ENCODE measurements at places on chromosomes 7 and 10.

- DNase-seq, result no peak
These were observed 32.8 kb downstream of the TSPAN14 start for GRCh38 chr10:80486785-80487420.

- DNase-seq, result no peak
These were observed 991 bp downstream of the ANKRD61 start for GRCh38 chr7:6032167-6032566.

- no peak for DNase-seq
These were observed 194.6 kb upstream of the NRG3 start for GRCh38 chr10:81680359-81680758.

- peak; percentile 60 for DNase-seq
These were observed 91.8 kb downstream of the CREM start for GRCh38 chr10:35218339-35218955.

DNA sequence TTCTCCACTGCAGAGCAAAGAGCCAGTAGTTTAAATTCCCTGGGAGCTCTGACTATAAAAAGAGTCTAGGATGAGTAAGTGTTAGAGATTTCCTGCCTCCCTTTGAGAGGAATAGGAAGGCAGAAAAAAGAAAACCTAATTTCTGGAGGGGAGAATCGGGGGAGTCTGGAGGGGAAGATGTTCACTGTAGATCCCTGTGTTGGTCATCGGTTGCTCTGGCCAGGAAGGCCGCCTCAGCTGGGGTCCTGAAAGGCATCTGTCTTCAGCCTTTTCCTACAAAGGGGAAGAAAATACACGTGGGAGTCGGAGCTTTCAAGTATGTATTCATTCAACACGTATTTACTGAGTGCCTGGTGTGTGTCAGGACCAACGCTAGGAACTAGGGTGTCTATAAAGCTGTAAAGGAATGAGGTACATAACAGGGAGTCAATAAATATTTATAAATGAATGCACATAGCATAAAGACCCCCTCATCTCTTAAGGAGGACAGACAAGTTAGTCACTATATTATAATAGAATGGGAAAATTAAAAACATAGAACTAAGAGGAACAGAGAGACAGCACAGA lies 101.1 kb downstream of the ICA1 start:
- no peak for DNase-seq
